ENCODE measurements at places on chromosomes 1 and 21.

- no peak for DNase-seq
These were observed 13.2 kb upstream of the SLC41A1 start for GRCh38 chr1:205826016-205826806.

DNA sequence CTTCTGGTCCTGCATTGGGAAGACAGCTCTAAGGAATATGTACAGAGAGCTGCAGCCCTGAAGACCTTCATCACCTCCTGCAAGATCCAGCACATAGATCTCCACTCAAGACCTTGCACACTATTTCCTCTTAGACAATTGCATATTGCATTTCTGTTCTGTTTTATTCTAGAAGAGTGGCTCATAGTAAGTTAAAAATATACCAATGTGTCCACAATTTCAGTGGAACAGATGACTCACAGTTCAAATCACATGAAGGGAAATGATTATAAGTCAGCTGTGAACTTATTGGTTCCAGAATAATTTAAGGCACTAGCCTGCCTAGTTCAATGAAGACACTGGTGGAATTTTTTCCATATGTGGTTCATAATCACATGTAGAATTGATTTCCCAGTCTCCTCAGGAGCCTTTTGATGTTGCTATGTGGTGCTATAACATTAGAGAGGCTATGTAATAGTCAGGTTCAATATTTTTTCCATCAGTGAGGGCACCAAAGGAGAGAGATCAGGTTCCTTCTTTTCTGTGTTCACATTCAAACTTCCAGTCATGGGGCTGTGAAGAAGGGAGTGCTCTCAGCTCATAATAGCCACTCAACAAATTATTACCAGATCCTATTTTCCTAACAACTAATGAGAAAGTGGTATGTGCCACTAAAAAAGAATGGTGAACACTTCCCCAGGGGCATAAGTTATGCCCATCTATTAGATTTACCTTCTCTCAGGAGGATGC, 9.8 kb upstream of the AK5 start:
- DNase-seq: no peak

- no peak for DNase-seq
These were observed 708.4 kb downstream of the KCNT2 start for GRCh38 chr1:195899762-195900352.

DNA sequence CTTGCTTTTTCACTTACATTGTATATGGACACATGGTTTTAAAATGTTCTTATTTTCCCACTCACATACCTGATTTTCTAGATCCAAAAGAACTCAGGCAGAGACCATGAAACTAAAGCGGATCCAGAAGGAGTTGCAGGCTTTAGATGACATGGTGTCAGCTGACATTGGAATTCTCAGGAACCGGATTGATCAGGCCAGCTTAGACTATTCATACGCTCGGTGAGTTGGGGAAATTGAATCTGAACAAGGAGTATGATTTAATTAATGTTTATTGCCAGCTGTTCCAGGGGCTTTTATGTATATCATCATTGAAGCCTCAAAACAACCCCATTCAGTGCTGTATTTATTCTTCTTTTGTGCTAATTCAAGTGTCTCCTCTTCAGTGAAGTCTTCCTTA, 12.7 kb downstream of the GORAB start:
- no peak for DNase-seq

DNA sequence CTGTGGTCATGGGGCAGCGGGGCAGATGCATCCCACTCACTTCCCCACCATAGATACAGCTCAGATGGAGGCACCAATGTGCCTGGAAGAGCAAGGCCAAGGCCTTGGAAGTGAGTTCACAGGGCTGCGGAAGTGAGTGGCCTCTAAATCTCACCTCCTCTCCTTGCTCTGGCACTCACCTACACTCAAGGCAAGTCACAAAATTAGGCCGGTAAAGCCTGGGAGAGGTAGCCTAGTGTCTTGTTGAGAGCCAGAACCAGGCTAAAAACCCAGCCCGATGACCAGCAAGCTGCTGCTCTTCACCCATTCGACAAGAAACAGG, 57.5 kb downstream of the SSBP3 start:
- DNase-seq: no peak

DNA sequence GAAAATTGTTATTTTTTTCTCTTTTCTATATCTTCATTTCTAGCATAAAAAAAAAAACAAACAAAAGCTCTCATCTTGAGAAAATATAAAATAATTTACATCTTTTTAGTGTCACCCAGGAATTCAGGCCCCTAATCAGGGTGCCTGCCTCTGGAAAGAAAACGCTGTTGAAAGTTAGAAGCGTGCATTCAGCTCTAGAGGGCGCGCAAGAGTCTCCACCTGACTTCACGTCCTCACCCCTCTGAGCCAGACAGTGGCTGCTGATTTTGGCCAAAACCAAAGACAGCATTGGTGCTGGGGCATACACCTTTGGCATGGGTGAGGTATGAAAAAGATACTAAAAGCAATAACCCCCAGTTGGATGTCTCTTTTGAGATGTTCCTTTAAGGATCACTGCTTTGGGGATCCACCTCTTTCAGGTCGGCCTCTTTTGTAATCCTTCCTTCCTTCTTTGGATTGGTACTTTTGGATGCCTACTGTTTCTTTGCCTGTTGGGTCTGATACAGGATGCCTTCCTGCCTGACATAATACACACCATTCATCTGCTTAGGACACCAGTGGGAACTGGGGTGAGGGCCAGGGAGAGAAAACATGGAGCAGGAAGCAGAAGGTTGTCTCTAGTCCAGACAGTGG, 77.6 kb upstream of the CHRM3 start:
- DNase-seq: no peak

DNA sequence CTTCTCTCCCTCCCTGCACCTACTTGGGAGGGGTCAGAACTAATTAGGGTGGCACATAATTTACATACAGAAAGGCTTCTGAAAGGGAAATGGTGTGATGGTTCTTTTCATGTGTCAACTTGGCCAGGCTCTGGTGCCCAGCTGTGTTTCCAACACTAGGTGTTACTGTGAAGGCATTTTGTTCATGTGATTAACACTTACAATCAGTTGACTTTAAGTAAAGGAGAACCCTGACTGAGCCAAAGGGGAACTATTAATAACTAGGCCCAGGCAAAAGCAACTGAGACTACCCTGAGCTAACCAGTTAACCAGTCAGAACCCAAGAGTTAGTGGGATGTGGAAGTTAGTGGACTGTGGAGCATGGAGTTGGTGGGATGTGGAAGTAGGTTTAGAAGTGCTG, 114.9 kb downstream of the SEC16B start:
- no peak for DNase-seq

DNA sequence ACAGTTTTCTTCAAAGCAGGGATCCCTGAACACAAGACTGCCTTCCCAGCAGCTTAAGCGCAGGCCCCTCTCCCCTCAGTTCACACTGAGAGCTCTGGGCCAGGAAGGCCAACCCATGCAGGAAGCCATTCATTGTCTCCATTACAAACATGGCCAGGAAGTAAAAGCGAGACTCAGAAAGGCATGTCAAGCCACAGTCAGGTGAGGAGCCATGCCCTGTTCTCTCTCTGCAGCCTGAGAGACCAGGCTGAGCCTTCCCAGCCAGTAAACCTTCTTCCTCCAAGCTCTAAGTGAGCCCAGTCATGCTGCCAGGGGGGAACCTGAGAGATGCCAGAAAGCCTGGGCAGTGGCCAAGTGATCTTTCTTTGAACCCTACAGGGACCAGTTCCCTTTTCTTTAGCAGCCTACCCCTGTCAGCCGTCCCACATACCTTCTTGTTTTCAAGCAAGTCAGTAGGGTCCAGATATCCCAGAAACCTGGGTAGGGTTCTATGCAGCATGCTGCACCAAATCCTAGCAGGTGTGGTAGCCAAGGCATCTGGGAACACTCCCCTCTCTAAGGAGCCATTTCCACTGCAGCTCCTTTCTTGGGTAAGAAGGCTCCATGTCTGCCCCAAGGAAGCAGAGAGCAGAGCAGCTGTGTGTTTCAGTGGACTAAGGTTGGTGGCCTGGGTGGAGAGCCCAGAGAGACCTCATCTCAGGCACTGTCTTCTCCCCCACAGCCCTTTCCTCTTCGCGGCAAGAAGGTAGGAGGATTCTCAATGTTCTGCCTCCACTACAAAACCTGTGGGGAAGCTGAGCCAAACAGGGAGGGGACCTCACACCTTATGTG, 977 bp downstream of the TRAF3IP3 start:
- DNase-seq: no peak

- no peak for DNase-seq
These were observed 7.4 kb downstream of the GBP4 start for GRCh38 chr1:89191314-89191713.

DNA sequence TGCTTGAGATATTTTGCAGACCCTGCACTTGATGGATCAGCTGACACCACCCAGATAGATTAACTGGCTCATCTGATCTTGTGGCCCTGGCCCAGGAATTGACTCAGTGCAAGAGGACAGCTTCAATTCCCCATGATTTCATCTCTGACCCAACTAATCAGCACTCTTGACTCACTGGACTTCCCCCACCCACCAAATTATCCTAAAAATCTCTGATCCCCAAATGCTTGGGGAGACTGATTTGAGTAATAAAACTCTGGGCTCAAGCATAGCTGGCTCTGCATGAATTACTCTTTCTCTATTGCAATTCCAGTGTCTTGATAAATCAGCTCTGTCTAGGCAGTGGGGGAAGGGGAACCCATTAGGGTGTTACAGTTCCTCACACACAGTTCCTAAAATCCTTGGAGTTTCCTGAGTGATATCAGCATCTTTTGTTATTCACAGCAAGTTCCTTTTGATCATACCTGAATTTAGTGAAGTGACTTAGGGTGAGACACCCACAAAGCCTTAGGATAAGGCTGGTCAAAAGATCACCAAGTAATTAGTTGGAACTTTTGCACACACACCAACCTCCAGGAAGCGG, 104.2 kb downstream of the COP1 start:
- DNase-seq: peak; percentile 8

GRCh38 chr1:116099919-116100318, 11.3 kb upstream of the MAB21L3 start:
- DNase-seq: no peak

DNA sequence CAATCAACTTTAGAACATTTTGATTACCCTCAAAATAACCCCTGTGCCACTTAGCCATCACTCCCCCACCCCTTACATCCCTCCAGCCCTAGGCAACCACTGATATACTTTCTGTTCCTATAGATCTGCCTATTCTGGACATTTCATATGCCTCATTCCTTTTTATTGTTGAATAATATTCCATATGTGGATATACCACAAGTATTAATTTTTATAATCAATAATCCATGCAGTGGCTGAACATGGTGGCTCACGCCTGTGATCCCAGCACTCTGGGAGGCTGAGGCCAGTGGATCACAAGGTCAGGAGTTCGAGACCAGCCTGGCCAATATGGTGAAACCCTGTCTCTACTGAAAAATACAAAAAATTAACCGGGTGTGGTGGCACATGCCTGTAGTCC, 20.1 kb upstream of the MED18 start:
- DNase-seq: no peak

- no peak for DNase-seq
These were observed 89.2 kb downstream of the GPR88 start for GRCh38 chr1:100627054-100627716.

DNA sequence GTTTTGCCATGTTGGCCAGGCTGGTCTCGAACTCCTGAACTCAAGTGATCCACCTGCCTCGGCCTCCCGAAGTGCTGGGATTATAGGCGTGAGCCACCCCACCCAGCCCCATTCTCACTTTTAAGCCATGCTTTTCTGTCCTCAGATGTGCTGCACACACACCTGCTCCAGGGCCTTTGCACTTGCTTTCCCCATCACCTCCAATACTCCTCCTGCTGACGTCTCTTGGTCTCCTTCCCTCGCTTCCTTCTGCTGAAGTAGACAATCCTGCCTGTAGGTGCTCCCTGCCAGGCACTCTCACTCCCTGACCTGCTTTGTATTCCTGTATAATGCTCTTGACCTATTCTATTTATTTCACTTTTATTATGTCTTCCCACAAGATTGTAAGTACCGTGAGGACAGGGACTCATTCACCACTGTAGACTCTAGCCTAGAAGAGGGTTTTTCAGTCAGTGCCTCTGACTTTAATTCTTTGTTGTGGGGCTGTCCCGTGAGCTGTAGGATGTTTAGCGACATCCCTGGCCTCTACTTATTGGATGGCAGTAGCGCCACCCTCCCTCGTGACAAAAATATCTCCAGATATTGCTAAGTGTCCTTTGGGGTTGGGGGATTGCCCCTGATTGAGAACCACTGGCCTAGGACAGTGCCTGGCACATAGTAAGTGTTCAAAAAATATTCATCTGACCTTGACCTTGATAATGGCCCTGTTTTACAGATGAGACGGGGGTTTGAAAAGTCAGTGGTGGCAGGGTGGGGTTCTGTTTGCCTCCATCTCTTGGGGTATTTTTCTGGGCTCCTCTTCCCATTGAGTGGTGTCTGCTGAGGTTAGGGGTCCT, 4.6 kb downstream of the TNFRSF1B start:
- no peak for DNase-seq

- DNase-seq: no peak
These were observed 14.4 kb downstream of the INAVA start for GRCh38 chr1:200909071-200909470.

DNA sequence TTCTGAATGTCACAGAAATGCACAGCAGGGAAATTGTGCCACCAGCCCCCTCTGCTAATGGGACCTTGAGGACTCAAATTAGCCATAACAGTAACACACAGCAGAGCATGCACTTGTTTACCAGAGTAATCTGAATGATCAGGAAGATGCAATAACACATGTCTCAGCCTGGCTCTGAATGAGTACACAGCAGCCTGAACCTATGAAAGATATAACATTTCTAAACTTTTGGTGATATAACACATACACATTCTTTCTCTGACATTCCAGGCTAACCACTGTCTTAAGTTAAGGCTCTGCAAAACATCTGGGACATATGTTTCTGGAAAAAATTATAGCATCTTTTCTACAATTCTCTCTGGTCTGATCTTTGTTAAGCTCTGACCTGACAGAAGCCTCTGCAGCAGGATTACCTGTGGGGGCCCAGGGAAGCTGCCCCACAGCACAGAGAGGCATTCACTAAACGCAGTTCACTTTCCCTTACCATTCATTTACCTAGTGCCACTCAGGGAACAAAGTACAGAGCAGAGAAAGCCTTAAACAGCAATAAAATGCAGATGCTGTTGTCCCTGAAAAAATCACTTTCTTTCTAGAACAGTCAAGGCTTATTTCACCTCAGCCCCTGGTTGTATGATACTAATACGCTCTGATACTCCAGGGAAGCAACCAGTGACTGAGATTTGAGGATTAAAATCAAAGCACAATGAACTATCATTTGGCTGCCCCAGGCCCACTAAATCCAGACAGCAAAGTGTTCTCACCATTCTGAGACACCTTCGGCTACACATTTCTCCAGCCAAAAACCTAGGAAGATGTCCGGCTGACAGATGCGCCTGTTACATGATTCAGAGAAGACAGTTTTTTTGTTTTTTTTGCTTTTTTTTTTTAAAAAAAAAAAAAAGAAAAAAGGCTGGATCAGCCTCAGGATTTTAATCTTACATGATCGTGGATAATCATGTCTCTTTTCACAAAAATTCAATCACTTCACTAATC, 54.0 kb upstream of the CNN3 start:
- no peak for DNase-seq

- no peak for DNase-seq
These were observed 95.9 kb downstream of the PLD5 start for GRCh38 chr1:242428399-242429190.
